ENCODE measurements at places on chromosomes 12 and 14.

DNA sequence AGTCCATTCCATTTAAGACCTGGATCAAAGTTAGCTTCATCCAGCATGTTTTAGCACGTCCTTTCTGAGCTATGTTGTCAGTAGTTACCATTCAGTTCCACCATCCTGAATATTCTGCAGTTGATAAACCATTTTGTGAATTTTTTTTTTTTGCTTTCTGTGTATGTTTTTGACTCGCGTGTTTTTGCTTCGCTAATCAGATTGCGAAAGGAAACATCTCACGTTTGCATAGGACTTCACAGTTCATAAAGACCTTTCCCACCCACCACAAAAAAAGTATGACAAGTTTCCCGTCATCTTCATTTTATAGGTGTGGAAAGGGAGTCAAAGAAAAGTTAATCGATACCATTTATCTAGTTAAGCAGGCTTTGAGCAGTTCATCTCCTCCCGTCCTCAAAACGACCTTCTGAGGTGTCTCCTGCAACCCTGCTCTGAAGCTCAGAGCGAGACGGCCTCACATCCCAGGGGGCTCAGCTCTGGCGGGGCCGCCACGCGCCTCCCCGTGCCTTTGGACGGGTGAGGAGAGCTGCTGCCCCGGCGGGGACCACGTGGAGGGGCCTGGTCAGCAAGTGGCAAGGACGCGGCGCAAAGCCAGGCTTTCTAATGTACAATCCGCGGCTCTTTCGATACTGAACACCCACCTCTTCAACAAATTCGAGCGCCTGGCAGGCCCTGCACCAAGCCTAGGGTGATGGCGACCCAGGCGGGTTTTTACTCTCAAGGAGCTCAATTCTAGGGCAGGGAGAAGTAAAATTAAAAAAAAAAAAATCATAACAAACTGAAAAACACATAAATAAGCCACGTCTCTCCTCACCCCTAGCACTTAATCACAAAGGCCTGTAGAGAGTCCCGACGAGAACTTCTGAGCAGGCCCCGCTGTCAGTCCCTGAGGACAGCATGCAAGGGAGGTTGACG, 988 bp upstream of the TMEM263 start:
- DNase-seq = no peak

GRCh38 chr14:84991021-84991420, 538.9 kb upstream of the FLRT2 start:
- no peak for DNase-seq

GRCh38 chr14:89641495-89642175, 224.6 kb upstream of the FOXN3 start:
- no peak for DNase-seq

DNA sequence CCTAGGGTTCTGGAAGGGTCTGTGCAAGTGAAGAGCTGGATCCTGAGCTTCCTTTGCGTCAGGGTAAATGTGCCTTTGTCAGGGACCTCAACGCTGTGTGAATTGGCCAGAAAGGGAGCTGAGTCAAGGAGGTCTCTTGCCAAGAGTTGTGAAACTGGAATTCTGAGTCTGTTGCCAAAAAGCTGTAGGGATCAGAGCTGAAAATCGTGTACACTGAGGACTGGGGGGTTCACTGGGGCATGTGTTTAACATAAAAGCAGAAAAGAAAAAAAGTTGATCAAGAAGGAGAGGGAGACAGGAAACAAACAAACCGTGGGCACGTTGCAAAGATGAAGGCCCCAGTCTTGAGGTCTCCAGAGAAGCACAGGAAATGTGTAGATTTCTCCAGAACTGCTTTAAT, 1081.5 kb downstream of the VRK1 start:
- no peak for DNase-seq

DNA sequence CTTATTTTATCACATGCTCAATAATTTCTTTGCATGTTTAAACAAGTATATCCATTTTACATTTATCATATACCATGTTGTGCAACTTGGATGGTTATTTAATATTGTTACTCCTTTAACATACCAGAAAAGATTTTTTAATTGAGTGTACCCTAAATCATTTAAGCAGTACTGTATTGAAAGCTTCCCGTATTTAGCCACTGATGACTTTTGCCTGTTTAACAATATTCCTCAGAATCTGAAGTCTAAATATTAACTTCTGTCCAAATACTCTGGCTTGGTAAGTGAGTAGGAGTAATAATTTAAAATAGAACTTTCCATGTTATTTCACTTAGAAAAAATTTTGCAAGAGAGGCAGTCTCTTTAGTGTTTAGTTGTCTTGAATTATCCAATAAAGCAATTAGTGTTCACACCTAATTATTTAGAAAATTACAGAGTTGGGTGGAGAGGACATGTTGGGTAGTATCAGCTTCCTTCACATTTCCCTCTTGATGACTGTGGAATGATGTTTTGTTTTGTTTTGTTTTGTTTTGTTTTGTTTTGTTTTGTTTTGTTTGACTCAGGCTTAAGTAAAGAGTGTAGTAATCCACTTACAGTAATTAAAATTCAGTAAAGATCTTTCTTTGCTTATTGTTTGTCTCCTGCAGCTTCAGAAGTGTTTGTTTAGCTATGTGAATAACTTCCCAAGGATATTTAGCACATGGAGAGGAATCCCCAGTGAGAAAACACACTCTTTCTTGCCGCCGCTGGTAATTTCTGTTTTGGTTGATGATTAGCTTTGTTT, 59.5 kb downstream of the DAAM1 start:
- no peak for DNase-seq

DNA sequence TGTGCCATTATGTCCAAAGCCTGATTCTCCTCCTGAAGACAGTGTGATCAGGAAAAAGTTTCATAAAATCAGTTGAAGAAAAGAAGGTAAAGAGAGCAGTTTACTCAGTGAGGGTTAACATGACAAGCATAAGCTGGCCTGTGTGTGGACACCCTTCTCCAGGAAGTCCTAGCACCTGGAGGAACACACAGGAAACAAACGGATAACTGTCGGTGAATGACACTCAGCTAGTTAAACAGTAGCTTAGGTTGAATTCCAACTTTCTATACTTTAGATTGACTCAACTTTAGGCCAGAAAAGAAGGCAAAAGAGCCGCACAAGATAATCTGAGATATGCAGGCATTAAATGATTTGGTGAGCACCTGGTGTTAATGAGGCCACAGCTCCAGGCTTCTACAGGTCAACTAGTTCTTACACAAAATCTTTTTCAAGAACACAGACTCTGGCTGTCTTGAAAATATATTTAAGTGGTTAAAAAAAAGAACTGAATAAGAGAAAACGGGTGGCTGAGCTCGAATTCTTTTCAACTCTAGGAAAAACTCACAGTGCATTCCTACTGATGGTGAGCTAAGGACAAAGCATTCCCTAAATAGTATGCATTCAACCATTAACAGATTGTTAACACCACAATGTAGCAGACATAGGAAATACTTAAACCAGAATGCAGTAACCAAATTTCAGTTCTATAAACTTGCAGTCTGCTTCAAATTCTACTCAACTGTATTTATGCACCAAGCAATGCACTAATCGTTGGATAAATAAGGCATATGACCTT, 56.9 kb upstream of the TSPAN8 start:
- DNase-seq = no peak

GRCh38 chr12:58529114-58529665, 391.1 kb downstream of the LRIG3 start:
- DNase-seq = no peak

DNA sequence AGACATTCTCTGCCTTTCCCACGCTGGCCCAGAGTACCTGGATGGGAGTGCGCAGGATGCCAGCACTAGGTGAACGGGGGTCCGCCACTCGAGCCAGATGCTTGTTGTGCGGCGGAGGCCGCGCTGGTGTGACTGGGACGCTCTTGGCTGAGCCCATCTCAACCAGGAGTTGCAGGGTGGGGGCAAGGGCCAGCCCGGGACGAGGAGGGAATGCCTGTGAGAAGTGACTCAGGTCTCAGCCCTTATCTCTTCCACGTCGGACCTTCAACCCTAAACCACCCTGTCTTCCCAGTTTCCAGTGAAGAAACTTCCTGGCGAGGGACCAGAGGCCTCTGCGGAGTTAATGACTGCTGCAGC, 312 bp downstream of the CDCA3 start:
- no peak for DNase-seq

DNA sequence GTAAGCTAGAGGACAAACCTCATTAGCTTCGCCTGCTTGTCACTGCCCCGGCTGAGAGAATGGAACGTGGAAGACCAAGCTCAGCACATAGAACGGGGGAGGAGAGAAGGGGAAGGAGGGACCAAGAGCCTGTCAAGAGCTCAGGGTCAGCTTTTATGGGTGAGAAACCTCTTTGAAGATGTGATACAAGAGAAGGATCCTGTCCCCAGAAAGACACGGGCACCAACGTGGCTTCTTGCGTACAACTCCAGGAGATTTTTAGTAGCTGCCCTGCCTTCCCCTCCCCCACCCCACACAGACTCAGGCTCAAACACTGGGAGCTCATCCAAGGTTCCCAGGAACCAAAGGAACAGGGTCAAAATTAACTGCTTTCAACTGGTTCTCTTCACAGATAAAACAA, 34.7 kb downstream of the APPL2 start:
- DNase-seq = no peak

DNA sequence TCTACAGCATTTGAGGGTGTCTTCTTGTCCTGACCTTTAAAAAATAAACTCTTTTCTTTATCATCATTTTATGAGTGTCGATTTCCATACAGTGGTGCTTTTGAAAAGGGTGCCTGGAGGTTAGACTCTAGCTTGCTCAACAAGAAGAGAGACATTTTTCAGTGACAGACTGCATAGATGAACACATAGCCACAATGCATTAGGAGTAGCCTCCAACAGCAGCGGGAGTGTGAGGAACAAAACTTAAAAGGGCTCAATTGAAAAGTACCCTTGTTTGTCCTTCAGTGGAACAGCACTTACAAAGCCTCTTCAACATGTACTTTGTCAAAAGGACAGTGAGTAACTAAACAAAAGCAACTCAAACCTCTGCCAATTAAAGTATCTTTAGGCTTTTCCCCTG, 119.3 kb downstream of the SOX5 start:
- DNase-seq = no peak

GRCh38 chr12:8644345-8645248, 18.0 kb downstream of the MFAP5 start:
- DNase-seq = no peak

DNA sequence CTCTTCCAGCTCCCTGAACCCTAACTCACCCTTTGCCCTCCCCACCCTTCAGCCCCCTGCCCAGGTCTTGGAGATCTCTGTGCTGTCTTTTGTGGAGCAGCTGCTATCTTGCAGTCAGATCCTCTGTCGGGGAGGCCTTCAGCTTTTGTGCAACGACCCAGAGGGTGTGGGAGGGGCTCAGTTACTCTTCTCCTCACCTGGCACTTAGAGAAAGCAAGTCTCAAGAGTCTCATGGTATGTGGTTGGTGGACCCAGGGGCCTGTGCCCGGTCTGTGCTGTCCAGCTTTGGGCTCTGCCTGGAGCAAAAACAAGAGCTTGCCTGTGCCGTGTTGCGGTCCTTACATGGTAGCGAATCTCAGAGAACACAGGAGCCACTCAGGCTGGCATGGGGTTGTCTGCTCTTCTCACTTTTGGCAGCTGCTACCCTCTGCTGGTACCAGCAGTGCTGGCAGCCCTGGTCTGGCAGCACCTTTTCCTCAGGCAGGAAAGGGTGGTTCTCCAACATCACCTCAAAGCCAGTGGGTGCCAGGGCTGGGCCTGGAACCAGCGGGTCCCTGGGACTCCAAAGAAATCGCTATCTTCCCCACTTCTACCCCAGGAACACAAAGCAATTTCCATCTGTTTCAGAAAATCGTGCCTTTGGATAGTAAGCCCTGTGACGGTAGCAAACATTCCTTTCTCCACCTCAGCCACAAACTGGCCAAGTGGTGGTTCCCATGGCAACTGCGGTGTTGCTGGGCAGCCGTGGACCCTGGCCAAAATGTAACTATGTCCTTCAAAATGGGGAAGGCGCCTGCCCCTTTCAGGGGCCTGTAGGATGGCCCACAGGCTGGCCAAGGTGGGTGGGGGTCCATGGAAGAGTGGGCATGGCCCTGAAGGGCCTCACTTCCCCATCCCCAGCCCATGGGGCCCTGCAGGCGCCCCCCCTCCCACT, 90.0 kb downstream of the RIN3 start:
- no peak for DNase-seq

- DNase-seq = no peak
These were observed 314.3 kb downstream of the C12orf75 start for GRCh38 chr12:105644770-105645169.

- no peak for DNase-seq
These were observed 132.6 kb downstream of the DAD1 start for GRCh38 chr14:22456421-22456820.

DNA sequence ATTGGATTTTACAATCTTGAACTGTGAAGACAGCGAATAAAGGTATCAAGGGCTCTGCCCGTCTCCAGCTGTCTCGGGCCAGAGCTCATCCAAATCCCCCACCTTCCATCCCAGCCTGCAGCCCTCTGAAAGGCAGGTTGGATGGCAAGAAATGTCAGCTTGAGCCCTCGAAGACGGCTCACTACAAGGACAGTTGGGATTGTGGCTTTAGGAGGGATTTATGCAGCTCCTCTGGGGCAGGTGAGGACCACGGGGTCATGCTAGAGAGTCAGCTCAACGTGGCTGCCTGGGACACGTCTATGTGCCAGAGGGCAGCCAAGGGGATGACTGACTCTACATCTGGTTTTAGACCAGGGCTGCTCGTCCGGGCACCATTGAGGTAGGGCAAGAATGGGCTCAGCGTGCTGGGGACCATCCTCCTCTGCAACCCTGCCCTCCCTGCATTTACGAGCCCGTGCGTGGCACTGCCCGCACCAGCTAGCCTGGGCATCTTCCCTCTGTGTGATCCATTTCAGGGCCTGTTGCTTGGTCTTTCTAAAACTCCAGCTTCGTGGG, 16.2 kb downstream of the MVK start:
- no peak for DNase-seq

DNA sequence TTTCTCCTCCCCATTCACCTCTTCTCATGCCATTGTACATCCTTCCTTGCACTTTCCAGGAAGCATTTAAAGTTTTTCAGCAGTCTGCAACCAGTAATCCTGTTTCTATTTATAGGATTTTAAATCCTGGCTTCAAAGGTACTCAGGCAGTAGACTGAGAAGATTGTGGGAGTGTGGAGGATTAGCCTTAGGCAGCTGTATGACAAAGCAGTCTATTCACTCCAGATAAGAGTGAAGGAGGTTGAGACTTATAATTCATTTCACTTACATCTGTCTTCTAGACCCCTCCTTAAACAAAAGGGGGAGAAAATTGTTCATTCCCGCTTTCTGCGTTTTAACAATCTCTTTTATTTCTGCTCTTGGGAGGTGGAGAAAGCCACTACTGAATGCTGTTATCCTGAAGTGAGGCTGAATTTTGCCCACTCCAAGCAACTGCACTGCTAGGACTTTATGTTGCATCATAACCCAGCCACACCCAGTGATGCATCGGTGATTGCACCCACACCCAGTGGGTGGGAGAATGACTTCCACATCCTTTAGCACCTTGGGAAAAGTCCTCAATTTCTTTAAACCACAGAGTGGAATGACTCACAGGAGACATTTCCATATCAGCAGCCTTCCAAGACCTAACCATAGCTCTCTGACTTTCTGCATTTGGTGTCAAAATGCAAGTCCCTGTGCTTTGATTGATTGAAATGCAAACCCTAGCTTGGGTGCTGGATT, 382.5 kb upstream of the ATP2B1 start:
- DNase-seq = no peak

GRCh38 chr14:49586673-49587460, 687 bp upstream of the RPS29 start:
- DNase-seq = no peak

All from cortex of kidney (tissue), 1 donor.